ENCODE measurements at places on chromosomes 2 and 18. TPM values are rescaled to one million over a fixed set of nuclear protein-coding genes. Genes with fewer than 3 reads are reported as not detected.
A peak's percentile ranks its signal among the peaks of the same experiment; 100 is the strongest.

Gene CCDC141
- 0.88 TPM for total RNA-seq

DNA sequence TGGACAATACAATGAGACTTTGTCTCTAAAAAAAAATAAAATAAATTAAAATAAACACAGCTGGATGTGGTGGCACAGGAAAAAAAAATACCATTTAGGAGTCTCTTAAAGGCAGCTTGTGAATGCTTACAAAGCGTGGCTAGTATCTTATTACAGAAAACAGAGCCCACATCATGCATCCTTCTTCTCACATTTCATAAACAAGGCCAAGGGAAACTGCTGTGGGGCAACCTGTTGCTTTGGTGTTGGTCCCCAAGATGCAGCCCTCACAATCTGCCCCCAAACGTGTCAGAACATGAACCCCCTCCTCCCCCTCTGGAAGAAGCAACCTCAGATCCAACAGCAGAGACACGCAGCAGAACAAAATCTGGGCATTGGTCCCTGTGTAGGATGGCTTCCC lies 2.6 kb downstream of the SLC14A1 start:
- peak; percentile 31 for DNase-seq

GRCh38 chr18:50038448-50038847 lies 156.5 kb downstream of the MYO5B start:
- peak; percentile 50 for DNase-seq

DNA sequence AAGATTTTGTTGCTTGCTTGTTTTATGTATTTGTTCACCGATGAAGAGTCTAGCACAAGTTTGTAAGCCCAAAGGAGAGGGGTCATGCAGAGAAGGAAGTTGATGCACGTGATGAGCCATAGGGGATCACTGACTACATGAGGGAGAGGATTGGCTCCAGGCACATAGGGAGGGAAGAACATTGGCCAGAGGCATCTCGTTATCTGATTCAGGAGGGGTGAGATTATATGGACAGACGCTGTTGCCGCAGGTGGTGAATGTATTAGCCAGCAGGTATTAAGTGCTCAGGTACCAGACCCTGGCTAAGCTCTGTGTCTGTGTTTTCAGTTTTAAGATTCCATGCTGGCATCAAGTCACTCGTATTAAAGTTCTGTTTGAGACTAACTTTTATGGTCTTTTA lies 91.8 kb upstream of the CHST9 start:
- DNase-seq: no peak

DNA sequence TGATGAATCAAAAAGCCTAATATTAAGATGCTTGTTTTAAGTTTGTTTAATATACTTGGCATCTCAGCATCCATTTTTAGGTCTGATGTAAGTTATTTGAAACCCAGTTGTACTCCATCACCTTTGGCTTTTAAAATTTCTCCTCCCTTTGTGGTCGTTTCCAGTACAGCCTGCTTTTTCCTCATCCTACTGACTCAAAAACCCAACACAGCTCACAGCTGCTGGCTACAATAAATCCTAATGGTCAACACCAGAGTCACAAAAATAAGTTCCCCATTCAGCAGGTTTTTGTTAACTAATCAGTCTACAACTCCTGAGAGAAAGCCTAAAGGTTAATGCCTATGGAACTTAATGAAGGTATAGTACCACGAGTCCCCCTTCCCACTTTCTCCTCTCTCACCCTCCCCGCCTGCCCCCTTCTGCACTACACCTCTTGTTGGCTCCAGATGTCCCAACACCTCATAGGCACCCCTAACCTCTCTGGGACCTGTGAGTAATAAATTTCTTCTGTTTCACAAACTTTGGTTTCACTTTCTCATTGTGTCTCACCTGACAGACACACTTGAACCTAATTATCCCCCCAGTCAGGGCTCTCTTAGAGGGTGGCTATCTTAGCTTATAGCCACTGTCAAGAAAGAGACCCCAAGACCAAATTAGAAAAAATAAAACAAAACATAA lies 148.6 kb downstream of the GALNT1 start:
- peak; percentile 5 for DNase-seq

Gene SERPINB4
- not detected for total RNA-seq

GRCh38 chr18:677951-678381 lies 20.5 kb downstream of the TYMS start:
- DNase-seq: no peak

DNA sequence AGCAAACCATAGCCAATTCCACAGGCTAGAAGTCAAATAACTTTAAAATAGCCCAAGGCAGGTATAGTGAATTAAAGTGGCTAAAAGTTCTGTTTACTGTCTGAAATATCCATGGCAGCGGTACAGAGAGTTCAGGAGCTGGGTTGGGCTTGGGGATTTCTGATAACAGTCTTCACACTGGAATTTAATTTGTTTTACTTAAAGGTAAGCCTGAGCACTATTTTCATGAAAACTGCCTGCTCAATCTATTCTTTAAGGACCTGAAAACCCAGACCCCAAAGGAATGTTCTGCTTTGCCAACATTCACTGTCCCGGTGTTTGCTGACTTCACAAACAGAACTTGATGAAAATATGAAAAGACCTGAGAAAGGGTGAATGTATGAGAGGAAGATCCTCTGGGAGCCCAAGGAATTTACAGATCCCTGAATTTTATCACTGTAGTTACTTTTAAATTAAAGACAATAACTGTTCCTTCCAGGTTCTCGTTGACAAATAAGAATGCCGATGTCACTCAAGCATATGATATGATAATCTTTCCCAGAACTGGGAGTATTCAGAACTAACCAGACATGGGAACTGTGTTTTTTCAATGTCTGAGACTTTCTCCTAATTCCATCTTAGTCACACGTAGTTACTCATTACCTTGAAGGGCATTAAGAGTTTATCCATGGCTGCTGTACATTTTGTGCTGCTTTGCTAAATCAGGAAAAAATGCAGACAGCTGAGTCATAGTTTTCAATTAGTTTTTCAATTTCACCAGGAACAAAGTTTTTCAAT lies 28.3 kb upstream of the ITGB6 start:
- DNase-seq: peak; percentile 95

DNA sequence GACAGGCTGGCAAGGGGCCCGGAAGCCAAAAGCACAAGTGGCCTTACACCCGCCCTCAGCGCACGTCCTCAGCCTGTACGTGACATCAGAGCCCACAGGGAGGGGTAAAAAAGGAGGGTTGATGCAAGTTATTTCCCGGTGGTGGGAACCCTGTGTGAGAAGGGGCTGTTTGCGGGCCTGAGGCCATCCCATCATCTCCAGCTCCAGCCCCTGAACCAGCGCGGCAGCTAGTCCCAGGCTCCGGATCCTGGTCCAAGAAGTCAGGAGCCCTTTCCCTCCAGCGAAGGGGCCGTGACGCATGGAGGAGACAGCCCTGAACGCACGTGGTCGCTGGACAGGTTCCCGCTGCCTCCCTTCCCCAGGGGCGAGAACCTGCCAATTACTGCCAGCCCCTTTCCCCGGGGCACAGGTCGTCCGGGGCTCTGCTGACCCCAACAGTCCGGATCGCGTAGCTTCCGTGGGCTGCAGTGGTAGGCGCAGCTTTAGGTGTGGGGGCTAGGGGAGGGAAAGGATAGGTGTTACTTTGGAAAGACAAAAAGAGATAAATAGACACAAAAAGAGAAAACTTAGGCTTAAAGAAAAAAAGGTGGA lies 1.3 kb upstream of the LRP2 start:
- DNase-seq: no peak

DNA sequence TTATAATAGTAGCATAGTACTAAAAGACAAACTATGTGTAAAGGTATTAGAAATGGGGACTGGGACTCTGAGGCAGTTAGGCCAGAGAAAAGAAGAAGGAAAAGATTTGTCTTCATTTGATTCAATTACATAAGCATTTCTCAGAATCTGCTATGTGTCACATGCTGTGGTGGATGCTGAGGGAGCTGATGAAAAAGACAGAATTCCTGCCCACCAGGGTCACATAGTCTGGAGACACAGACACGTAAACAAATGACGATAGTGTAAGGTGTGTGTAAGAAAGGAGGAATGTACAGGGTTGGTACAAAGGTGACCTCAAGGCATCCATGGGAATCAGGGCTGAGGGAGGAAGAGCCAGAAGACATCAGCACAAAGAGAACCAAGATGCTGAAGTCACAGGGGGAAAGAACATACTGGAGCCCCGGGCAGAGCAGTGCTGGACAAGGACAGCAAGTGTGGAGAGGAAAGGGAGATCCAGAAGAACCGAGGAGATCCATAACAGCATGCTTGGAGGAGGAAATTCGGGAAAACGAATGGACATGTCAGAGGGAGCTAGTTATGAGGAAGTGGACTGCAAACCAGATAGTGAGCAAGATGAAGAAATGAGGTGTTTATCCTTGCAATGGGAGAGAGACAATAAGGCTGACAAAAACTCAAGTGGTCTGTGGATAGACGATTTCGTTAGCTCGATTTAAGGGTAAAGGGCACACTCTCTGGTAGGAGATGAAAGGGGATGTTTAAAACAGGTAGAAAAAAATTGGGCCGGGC lies 1.2 kb upstream of the MAPRE3 start:
- DNase-seq: no peak

Gene KLHL41
- 0.20 TPM for total RNA-seq

Gene KCNS3
- 44.5 TPM for total RNA-seq

Gene RGPD3
- total RNA-seq: 0.20 TPM

GRCh38 chr2:28662468-28663181 lies 89.0 kb upstream of the PPP1CB start:
- DNase-seq: no peak

GRCh38 chr2:102235042-102235473 lies 48.2 kb downstream of the IL1RL2 start:
- DNase-seq: peak; percentile 10

DNA sequence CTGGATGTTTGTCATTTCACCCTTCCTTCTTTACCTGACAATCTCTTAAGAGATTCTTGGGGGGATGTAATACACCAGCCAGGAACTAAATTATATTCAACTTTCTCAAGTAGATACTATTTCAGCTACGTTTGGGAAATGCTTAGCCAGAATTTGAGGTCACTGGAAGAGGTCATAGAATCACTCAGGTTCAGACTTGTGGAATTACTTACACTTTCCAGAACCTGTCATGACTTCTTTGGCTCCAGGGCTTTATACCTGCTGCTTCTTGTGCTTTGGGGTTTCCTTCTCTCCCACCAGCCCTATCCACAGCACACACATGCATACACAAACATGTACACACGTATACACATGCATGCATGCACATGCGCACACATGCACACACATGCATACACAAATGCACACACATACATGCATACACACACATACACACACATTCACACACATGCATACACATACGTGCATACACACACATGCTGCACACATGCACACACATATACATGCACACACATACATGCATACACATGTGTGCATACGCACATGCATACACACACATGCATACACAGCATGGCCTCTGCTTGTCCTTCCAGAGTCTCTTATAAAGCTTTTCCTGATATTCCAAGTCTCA lies 23.5 kb upstream of the ANXA4 start:
- no peak for DNase-seq

DNA sequence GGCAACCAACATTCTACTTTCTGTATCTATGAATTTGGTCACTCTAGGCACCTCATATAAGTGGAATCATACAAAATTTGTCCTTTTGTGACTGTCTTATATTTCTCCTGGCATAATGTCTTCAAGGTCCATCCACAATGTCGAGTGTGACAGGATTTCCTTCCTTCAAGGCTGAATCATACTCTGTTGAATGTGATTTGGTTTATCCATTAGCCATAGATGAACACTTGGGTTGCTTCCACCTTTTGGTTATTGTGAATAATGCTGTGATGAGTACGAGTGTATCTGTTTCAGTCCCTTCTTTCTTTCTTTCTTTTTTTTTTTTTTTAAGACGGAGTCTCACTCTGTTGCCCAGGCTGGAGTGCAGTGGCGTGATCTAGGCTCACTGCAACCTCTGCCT lies 311.3 kb downstream of the TGIF1 start:
- no peak for DNase-seq

Gene TUBA3E
- total RNA-seq: not detected

Gene NEU4
- not detected for total RNA-seq

Gene LBX2
- 10.6 TPM for total RNA-seq

GRCh38 chr2:196586511-196586991 lies 53.0 kb upstream of the CCDC150 start:
- peak; percentile 97 for DNase-seq

- no peak for DNase-seq
Measured at GRCh38 chr2:235711527-235711926, 217.7 kb downstream of the AGAP1 start.
